Activated CD8-positive, alpha-beta memory T cell treated with anti-CD3 and anti-CD28 coated beads for 4 hours (primary cell): ENCODE measurements at places on chromosomes 2 and 18.

- no peak for DNase-seq
Observed at GRCh38 chr2:230879271-230879882, 14.6 kb downstream of the ITM2C start.

DNA sequence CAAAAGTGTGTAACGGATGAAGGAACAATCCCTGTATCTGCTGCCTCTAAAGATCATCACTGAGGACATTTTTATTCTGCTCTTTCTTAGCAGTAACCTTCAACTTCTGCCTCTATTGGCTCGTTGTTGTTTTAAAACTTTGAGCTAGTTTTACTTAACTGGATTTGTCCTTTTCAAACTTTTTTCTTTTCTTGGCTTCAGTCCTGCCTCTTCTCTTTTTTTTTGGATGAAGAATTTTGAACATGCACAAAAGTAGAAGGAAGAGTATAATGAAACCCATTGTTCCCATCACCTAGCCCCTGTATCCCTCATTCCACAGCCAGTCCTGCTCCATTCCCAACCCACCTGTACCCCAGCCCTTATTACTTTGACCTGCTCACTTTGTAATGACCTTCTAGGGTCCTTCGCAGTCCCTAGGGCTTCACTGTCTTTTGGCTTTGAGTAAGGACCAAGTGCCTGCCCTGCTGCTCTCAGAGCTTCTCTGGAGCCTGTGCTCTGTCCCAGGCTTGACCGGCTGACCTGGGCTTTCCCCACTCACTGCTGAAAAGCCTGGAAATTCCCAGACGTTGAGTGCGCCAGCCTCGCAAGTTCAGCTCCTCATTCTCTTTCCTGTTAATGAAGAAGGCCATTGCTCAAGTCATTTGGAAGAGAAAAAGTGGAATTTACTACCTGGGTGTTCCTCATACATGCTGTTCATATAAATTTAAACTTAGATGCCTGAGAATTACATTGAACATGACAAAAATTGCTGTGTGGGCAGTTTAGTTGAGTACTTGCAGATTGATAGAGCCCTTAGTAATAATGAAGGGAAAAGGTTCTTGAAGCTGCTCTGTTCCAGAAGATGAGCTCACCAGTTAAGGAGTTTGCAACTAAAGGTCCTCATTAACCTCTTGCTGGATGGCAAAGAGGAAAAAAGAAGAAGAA is 149.3 kb upstream of the ALPP start:
- no peak for DNase-seq

GRCh38 chr2:30527411-30527810 is 80.4 kb downstream of the LCLAT1 start:
- no peak for DNase-seq

DNA sequence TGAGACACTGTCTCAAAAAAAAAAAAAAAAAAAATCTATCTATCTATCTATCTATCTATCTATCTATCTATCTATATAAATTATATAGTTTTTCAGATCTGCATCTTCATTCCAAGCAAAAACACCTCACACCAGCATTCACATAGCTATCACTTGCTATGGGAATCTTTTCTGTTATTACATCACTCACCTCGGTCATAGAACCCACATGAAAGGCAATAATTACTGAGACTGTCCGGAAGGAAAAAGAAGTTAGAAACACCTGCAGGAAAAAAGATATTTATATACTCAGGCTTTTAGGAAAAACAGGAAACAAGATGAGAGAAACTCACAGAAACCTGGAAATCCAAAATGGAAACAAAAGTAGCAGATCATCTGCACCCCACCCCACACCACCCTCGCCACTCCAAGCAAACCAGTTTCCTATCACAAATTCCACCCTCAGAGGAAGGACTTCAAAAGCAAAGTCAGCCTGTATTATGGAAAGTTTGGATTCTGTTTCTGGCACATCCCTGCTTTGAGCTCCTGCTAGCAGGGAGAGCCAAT is 21.9 kb upstream of the CCDC141 start:
- no peak for DNase-seq

DNA sequence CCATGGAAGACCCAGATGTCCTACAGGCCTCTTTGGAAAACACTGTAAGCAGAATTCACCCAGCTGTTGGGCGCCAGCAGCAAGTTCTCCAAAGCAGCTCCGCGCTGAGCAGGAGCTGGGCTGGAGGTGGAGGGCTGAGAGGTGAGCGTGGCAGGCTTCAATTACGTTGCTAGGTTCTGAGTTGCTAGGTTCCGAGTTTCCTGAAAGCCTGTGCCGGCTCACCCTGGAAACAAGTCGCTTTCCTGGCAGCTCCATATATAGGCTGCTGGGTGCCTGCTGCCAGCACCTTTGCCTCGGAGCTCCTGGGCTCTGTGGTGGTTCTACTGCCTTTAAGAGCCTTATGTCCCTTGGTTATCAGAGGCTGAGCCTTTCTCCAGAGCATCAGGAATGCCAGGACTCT is 14.4 kb upstream of the EGR4 start:
- no peak for DNase-seq

GRCh38 chr2:196066291-196067087 is 2.1 kb downstream of the DNAH7 start:
- no peak for DNase-seq

- no peak for DNase-seq
Observed at GRCh38 chr2:190455358-190456095, 47.4 kb downstream of the MFSD6 start.

DNA sequence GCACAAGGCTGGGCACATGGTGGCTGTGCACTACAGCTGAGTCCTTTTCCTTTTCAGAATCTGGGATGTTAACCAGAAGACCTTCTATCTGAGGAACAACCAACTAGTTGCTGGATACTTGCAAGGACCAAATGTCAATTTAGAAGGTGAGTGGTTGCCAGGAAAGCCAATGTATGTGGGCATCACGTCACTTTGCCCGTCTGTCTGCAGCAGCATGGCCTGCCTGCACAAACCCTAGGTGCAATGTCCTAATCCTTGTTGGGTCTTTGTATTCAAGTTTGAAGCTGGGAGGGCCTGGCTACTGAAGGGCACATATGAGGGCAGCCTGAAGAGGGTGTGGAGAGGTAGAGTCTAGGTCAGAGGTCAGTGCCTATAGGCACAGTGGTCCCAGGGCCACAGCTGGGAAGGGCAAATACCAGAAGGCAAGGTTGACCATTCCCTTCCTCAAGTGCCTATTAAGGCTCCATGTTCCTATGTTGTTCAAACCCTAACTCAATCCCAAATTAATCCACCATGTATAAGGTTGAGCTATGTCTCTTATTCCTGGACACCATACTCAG is 2.2 kb downstream of the IL1RN start:
- no peak for DNase-seq

GRCh38 chr18:12908706-12909105 is 24.7 kb upstream of the PTPN2 start:
- no peak for DNase-seq

DNA sequence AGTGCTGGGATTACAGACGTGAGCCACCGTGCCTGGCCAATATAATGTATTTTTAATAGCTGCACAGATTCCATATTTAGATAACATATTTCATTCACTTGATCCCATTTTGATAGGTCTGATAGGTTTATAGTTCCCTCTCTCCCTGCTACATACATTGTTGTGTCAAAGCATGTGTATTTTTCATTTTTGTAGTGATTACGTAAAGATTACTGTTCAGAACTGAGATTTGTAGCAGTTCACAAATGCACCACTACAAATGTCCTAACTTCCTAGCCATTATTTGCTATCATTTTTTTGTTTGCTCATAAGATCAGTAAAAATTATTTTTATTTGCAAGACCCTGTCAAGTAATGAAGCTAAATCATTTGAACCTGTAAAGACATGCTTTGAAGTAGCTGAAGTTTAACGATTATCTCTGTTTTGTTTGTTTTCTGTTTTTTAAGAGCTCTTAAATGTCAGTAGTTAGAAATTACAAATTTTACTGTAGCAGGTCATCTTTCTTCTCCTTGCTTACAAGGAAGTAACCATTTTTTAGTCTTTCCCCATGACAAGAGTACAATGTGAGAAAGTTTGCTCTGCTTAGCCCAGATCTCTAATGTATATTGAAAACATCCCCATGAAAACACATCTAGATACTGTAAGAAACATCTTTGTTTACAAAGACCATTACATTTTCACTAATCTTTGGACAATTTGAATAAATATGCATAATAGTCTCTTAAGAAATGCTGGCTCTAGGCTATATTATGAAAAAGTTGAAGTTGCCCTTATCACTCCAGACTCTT is 54.1 kb downstream of the EML4 start:
- DNase-seq = no peak

GRCh38 chr2:68521037-68521436 is 53.7 kb downstream of the APLF start:
- DNase-seq = no peak

DNA sequence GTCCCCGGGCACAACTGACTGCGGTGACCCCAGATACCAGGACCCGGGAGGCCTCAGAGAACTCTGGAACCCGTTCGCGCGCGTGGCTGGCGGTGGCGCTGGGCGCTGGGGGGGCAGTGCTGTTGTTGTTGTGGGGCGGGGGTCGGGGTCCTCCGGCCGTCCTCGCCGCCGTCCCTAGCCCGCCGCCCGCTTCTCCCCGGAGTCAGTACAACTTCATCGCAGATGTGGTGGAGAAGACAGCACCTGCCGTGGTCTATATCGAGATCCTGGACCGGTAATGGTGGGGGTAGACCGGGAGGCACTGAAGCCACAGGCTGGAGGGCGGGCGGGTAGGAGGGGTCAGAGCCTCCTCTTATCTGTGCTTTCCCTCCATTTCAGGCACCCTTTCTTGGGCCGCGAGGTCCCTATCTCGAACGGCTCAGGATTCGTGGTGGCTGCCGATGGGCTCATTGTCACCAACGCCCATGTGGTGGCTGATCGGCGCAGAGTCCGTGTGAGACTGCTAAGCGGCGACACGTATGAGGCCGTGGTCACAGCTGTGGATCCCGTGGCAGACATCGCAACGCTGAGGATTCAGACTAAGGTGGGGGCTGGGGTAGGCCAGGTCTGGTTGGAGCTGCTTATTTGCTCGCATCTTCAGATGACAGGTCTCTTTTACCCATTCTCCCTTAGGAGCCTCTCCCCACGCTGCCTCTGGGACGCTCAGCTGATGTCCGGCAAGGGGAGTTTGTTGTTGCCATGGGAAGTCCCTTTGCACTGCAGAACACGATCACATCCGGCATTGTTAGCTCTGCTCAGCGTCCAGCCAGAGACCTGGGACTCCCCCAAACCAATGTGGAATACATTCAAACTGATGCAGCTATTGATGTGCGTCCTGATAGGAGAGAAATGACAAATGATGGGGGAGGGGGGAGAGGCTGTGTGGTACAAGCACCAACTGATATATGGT is 780 bp downstream of the HTRA2 start:
- DNase-seq = no peak

DNA sequence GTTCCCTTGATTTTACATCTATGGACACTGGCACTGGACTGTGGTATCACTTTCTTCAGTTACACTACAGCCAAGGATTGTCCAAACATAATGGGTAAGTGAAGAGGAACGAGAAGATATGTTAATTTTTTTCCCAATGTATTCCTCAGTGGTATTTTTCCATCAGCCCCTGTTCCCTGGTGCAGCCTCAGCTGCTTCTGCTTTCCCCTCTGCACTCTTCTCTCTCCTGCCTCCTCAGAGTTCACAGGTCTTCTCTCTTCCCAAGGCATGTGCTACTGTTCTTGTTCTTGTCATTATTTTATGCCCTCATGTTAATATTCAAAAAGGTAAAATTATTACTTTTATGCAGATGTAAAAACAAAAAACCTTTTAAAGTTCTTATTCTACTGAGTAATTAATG is 378.0 kb upstream of the NRXN1 start:
- DNase-seq = no peak

DNA sequence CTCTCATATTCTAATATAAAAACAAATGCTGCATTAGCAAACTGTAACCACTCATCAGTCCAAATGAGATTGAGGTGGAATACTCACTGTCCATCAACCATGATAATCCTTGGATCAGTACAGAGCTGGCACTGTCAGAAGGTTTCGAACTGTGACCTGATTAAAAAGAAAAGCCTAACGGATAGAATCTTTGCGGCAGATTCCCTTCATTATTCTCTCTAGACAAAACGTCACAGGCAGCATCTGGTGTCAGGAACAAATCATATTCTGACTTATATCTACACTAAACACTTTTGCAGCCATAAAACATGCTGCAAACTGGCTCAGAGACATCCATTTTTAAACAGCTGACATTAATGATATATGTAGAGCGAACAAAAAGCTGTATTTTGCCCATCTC is 677.7 kb upstream of the NXPH2 start:
- DNase-seq = no peak

DNA sequence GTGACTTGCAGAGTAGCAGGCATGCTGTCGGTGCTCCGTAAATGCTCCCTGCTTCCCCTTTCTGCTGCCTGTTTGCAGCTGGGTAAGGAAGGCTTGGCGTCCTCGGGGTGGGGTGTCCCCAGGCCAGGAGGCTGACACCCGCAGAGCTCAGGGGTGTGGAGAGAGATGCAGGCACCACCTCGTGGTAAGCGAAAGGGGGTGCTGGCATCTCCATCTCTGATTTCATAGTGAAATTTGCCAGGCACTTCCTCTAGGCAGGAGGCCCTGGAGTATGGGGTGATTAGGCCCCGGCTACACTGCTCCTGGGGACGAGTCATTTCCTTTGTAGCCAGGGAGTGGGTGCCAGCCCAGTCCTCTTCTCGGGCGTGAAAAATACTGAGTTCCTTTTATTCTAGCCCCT is 160.4 kb downstream of the KLHL29 start:
- no peak for DNase-seq

DNA sequence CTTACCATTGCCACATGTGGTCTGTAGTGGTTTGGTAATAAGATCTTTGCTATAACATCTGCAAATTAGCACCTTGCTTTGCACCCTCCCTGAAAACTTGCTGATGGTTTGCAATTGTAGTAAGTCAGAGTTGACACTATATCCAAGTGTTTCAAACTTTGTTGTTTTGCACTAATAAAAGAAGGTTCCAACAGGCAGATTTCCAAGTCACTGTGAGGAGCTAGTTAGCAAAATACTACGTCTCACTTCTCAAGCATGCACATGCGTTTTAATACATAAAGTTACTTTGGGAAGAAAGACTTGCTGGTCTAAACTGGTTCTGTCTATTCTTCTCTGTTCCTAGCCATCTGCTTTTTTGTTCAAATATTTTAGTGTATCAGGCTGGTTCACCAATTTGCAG is 103.7 kb upstream of the ZNF521 start:
- DNase-seq = no peak

GRCh38 chr2:157875641-157876065 is 477 bp downstream of the ACVR1 start:
- DNase-seq = no peak
